ENCODE measurements at places on chromosomes 7 and 10.

GRCh38 chr10:14185316-14186045 lies 145.2 kb downstream of the FRMD4A start:
- H3K27ac ChIP-seq, result peak overlapping the region; percentile 9
- H3K4me1 ChIP-seq, result no peaks in the 10 kb centered on the region
- no peak overlapping the region for H3K4me3 ChIP-seq
- H3K36me3 ChIP-seq, result no peaks in the 10 kb centered on the region
- DNase-seq, result peak; percentile 60

- H3K36me3 ChIP-seq, result no peaks in the 10 kb centered on the region
- H3K27ac ChIP-seq, result peak overlapping the region; percentile 21
- H3K4me3 ChIP-seq, result no peak overlapping the region
- no peaks in the 10 kb centered on the region for H3K27me3 ChIP-seq
Measured at GRCh38 chr7:85094046-85094725, 92.7 kb downstream of the SEMA3D start.

DNA sequence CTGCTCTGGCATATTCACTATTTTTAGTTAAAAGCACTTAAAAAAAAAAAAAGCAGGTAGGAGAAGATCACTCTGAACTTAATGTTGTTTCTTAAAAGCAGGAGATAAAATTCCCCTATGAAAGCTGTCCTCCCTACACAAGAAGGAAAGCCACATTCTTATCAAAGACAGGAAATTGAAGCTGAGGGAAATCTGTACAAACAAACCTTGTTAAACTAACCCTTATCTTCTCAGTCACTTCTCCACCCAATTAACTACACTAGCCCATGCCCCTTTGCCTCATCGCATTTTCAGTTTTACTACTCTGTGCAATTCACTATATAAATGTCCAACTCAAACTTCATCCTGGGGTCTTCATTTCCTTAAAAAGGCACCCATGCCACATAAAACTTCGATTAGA lies 2.7 kb upstream of the CDCA7L start:
- no peaks in the 10 kb centered on the region for H3K27me3 ChIP-seq
- H3K4me1 ChIP-seq, result peaks cover 5% of the 10 kb centered on the region
- H3K36me3 ChIP-seq, result no peaks in the 10 kb centered on the region
- H3K27ac ChIP-seq, result no peak overlapping the region
- no peak overlapping the region for H3K4me3 ChIP-seq

- no peaks in the 10 kb centered on the region for H3K36me3 ChIP-seq
- peaks cover 7% of the 10 kb centered on the region for H3K4me1 ChIP-seq
- no peak for DNase-seq
- no peaks in the 10 kb centered on the region for H3K27me3 ChIP-seq
- no peak overlapping the region for H3K27ac ChIP-seq
- no peak overlapping the region for H3K4me3 ChIP-seq
Measured at GRCh38 chr10:97915346-97916131, 65.9 kb downstream of the GOLGA7B start.

DNA sequence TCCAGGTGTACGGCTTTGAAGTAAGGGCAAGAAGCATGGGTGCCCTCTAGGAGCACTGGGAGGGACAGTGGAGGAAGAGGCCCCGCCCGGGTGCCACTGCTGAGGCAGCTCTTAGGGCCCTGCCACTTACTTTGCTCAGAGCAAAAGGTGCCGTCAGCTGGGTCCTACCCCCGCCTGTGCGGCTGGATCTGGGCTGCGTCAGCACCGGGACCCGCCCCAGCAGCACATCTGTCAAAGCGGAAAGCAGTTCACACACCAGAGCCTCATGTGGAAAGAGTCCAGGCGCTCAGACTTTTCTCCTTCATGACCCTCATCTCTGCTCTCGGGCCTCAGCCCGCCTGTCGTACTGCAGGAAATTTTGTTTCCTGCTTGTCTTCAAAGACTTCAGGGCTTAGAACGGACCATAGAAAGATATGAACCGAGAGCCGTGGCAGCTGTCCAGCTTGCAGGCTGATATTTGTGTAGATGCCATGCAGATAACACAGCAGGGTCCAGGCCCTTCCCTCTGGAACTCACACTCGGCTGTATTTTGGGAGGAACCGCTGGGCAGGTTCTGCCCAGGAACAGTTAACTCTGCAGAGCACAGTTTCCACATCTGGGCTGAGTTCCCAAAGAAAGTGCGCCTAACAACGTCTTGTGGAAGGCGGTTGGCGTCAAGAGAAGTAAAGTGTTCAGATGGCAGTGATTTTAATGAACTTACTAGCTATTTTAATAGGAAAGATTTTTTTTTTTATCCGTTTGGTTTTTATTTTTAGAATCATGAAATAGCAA lies 44.3 kb upstream of the PRKAR1B start:
- H3K4me1 ChIP-seq, result peaks cover 7% of the 10 kb centered on the region
- H3K27ac ChIP-seq, result peak overlapping the region; percentile 10
- no peak overlapping the region for H3K4me3 ChIP-seq
- H3K36me3 ChIP-seq, result peaks cover 12% of the 10 kb centered on the region
- DNase-seq, result peak; percentile 78
- H3K27me3 ChIP-seq, result no peaks in the 10 kb centered on the region

DNA sequence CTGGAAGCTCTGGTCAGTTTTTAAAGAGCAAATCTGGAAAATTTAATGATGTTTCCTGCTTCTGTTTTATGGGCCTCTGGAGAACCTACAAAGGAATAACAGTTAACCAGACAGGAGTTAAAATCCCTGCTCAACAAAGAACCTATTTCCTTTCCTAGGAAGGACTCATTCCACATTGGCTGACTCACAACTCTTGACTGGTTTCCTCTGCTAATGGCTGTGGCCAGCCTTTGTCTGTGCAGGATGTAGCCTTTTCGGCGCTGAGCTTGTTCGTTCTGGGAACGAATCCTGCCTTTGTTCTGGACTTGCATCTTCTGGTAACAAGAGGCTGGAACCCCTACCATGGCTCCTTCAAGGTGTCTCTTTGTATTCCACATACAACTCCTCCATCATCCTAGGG lies 112.8 kb upstream of the PDCD4 start:
- no peaks in the 10 kb centered on the region for H3K36me3 ChIP-seq
- H3K27ac ChIP-seq, result no peak overlapping the region
- no peaks in the 10 kb centered on the region for H3K4me1 ChIP-seq

DNA sequence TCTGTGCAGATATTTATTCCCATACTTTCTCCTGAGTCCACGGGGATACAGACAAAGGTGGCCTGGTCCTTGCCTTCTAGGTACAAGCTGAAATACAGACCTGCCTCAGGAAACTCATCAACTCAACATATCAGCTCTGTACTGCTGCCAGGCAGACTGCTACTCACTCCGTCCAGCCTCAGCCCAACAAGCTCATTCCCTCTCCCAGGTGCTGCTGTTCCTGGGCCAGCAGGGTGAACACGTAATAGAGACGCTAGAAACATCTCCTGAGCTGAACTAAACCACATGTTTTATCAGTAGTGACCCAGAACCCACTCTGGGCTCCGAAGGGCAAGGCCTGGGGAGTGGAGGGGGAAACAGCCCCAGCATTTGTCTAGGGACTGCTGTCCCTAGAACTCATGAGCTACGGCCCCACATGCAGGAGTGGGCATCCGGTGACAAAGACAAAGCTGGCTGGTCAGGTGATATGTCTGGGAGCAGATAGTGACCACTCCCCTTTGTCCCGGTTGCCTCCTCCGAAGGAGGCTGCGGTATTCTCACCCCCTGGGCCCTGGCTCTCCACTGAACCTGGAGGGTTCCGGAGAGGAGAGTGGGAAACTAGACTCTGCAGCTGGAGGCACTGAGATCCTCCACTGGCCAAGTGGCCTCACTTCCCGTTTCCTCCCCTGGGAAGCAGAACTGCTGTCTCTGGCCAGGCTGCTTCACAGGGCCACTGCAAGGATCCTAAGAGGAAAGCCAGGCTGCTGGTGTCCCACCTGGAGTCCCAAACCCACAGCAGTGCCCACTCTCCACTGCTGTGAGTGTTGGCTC lies 116.1 kb downstream of the FAM53B start:
- peaks cover 25% of the 10 kb centered on the region for H3K4me1 ChIP-seq
- H3K27me3 ChIP-seq, result no peaks in the 10 kb centered on the region
- DNase-seq, result no peak
- H3K36me3 ChIP-seq, result no peaks in the 10 kb centered on the region
- H3K27ac ChIP-seq, result peak overlapping the region; percentile 3

- no peak for DNase-seq
- H3K4me3 ChIP-seq, result no peak overlapping the region
- no peaks in the 10 kb centered on the region for H3K27me3 ChIP-seq
- H3K36me3 ChIP-seq, result no peaks in the 10 kb centered on the region
- no peak overlapping the region for H3K27ac ChIP-seq
Measured at GRCh38 chr7:141239661-141240060, 165.8 kb downstream of the TMEM178B start.

DNA sequence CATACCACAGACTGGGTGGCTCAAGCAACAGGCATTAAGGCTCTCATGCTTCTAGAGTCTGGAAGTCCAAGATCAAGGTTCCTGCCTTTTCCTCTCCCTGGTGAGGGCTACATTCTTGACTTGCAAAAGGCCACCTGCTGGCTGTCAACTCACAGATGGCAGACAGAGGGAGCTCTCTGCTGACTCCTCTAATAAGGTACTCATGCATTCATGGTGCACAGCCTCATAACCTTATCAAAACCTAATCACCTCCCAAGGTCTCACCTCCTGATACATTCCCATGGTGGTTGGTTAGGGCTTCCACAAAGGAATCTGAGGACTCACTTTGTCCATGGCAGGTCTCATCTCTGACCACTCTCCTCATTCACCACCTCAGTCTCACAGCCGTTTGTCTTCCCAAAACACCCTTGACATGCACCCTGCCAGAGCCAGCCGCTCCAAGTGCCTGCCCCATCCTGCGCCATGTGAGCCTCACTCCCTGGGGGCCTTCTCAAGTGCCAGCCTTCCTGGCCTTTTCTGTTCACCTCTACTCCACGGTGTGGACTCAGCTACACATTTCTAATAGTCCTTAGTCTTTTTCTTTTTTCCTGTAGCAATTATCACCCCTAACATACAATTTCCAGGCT lies 400.3 kb upstream of the ADARB2 start:
- no peaks in the 10 kb centered on the region for H3K4me1 ChIP-seq
- no peak overlapping the region for H3K27ac ChIP-seq
- H3K36me3 ChIP-seq, result no peaks in the 10 kb centered on the region
- DNase-seq, result no peak
- no peak overlapping the region for H3K4me3 ChIP-seq

DNA sequence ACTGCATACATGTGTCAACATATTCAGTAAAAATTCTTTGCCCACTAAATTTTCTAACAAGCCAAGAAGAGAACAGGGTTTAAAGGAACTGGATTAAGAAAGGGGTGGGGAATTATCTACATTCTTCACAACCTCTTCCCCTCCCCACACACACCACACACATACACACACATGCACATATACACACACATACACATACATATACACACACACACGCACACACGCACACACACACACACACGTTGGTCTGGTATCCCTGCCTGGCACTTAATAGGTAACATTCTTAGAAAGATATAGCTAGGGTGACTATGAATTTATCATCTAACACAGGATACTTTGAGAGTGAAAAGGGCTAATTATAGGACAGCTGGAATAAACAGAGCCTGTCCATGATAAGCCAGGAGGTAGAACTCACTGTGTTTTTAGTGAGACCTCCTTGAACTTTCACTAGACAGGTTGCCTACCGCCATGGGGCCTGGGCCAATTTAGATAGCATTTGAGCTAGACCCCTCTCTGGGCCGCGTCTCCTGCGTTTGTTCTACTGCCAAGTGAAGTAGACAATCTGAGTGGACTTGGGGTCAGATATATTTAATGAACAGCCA lies 33.1 kb upstream of the EPC1 start:
- no peaks in the 10 kb centered on the region for H3K36me3 ChIP-seq
- no peak overlapping the region for H3K27ac ChIP-seq
- H3K27me3 ChIP-seq, result no peaks in the 10 kb centered on the region
- no peak overlapping the region for H3K4me3 ChIP-seq
- DNase-seq, result peak; percentile 23
- peaks cover 10% of the 10 kb centered on the region for H3K4me1 ChIP-seq

GRCh38 chr7:98084631-98085030 lies 22.0 kb upstream of the LMTK2 start:
- no peak for DNase-seq
- no peak overlapping the region for H3K27ac ChIP-seq
- H3K27me3 ChIP-seq, result no peaks in the 10 kb centered on the region
- H3K4me3 ChIP-seq, result no peak overlapping the region
- H3K4me1 ChIP-seq, result no peaks in the 10 kb centered on the region
- no peaks in the 10 kb centered on the region for H3K36me3 ChIP-seq

DNA sequence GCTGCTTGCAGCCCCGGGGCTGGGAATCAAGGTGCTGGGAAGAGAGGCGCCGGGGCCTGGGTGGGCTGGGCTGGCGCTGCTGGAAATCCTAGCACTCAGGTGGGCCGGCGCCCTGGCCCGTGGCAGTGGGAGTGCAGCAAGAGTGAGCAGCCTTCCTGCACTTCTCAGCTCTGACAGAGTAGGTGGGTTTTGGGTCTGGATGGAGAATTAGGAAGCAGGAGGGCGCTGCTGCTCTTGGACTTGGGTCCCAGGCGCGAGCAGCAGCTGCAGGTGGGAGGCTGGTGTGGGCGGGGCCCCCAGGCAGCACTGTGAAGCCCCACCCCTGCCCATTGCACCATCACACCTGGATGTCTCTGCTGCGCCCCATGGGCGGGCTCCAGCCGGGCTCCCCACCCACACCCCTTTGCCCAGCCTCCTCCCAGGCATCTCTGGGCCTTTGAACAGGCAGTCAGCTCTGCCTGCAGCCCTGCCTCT lies 6.0 kb downstream of the BRI3 start:
- no peak overlapping the region for H3K27ac ChIP-seq
- no peak overlapping the region for H3K4me3 ChIP-seq

GRCh38 chr7:64632029-64632428 lies 33.9 kb upstream of the ZNF107 start:
- H3K4me3 ChIP-seq, result no peak overlapping the region
- DNase-seq, result no peak
- no peaks in the 10 kb centered on the region for H3K36me3 ChIP-seq
- no peaks in the 10 kb centered on the region for H3K27me3 ChIP-seq
- no peak overlapping the region for H3K27ac ChIP-seq

DNA sequence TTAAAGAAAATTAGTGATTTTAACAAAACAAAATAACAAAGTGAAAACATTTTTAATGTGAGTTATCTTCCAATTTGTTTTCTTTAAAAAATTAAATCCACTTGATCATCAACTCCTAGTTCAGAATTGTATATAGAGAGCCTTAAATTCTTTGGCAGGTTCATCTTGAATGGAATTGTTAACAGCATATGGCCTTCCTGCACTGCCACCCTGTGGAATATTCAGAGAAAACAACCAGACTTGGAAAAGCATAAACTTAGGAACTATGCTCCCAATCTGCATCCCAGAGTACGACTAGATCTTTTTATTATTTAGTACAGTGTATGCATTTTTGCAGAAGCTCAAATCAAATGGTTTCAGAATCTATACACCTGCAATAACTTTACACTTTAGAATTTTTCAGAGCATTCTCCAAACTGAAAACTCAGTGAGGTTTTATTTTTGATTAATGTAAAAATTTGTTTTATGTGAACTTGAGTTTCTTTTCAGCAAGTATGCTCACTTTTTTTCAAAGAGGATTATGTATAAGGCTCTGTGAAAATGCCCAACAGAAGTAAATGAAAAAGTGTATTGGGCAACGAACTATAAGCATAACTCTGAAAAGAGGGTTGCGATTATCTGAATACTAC lies 44.9 kb upstream of the ANK3 start:
- H3K36me3 ChIP-seq, result no peaks in the 10 kb centered on the region
- peaks cover 5% of the 10 kb centered on the region for H3K4me1 ChIP-seq
- peak; percentile 78 for DNase-seq
- H3K4me3 ChIP-seq, result no peak overlapping the region
- H3K27me3 ChIP-seq, result no peaks in the 10 kb centered on the region

GRCh38 chr7:55524558-55525310 lies 47.6 kb downstream of the VOPP1 start:
- peaks cover 2% of the 10 kb centered on the region for H3K36me3 ChIP-seq
- H3K27me3 ChIP-seq, result no peaks in the 10 kb centered on the region
- no peaks in the 10 kb centered on the region for H3K4me1 ChIP-seq
- no peak overlapping the region for H3K27ac ChIP-seq
- no peak overlapping the region for H3K4me3 ChIP-seq

Data from lung (tissue), 17 donors.